Right renal pelvis (tissue), 4 donors: ENCODE measurements at places on chromosomes 4 and X. TPM values are rescaled to one million over a fixed set of nuclear protein-coding genes. Genes with fewer than 3 reads are reported as not detected.

- DNase-seq, result no peak
Observed at GRCh38 chr4:188930822-188931221, 791.6 kb downstream of the TRIML1 start.

The TCEAL7 gene
- polyA plus RNA-seq, result 48.3 TPM

GRCh38 chr4:184362396-184362795, 112.0 kb downstream of the IRF2 start:
- DNase-seq, result no peak

The TENT5D gene
- polyA plus RNA-seq, result not detected

DNA sequence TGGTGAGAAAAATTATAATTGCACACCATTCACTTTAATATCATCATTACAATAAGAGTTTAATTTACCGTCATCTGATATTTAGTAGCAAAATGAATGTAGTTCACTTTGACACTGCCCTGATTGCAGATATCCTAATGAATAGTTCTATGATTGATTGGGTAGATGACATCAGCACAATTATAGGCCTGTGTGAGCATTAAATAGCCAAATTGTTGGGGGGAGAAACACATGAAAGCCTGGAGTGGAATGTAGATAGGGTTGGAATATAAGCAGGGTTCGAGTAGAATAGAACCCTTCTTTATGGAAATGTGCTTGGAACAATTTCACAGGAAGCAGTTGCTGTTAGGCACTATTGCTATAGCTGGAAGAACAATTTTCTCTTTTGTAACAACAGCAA, 1526.2 kb downstream of the RPA4 start:
- no peak for DNase-seq

The CDKL2 gene
- polyA plus RNA-seq, result 13.5 TPM

DNA sequence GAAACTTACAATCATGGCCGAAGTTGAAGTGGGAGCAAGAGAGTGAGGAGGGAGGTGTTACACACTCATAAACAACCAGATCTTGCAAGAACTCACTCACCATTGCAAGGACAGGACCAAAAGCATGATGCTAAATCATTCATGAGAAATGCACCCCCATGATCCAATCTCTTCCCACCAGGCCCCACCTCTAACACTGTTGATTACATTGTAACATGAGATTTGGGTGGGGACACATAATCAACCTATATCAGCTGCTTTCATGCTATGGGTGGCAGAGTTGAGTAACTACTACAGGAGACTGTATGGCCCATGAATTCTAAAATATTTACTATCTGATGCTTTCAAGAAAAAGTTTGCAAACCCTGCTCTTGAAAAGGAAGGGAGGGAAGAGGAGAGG, 155.1 kb downstream of the DEFB131A start:
- no peak for DNase-seq

- DNase-seq, result no peak
Observed at GRCh38 chrX:149506349-149506748, 1.2 kb upstream of the IDS start.

DNA sequence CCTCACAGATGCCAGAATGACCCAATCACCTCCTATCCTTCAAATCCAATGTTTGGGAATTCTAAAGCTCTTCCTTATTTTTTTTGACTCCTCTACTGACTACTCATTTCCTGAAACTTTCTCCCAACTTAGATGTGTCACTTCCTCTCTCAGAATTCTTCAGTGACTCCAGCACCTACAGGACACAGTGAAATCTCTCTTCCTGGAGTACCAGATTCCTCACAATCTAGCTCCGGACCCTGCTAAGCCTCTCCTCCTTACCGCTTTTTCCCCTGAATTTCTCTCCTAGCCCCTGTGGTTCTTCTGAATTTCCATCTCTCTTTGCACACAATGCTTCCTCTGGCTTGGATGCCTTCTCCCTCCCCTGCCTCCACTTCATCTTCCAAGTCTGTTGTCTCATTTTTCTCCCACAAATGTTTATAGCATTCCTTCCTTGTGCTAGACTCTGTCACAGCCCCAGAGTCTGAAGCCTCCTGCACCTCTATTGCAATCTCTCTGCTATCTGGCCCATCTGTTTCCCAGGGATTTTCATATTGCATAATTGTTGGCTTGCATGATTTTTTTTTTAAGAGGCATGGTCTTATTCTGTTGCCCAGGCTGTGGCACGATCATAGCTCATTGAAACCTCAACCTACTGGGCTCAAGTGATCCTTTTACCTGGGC, 80.1 kb downstream of the ANAPC4 start:
- no peak for DNase-seq

DNA sequence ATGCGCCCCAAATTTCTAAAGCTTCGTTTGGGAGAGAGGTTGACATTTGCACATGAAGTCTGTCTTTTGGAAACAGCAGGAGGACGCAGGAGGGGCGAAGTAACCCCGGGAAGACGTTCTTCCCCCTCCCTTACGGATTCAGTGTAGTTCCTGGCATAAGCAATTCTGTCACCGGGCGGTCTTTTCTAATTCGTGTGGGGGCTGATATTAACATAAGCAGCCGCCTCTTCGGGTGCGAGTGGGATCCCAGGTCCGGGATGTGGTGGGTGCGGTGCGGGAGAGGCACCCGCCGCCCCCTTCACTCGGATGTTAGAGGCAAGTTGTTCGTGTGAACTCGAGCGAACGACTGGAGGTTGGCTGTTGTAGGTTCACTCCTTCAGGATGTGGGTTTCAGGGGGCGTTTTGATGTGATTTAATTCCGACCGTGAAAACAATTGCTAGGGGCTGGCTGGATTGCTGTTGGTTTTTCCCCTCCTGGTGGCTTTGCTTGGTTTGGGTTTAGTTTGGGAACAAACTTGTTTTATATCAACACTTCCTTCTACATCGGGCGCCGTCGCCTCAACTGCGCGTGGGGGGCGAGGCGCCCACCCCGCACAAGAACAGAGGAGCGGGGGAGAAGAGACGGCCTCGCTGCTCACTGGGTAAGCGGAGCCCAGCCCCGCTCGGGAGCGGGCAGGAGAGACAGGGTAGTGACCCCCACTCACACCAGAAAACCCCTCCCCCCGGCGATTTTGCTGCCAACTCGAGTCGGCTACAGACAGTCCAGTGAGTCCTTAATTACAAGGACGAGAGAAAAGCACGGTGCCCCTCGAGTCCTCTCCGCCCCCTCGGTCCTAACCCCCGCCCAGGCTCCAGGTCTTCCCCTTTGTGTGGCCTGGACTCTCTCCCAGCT, 2.9 kb upstream of the LEF1 start:
- DNase-seq, result no peak

DNA sequence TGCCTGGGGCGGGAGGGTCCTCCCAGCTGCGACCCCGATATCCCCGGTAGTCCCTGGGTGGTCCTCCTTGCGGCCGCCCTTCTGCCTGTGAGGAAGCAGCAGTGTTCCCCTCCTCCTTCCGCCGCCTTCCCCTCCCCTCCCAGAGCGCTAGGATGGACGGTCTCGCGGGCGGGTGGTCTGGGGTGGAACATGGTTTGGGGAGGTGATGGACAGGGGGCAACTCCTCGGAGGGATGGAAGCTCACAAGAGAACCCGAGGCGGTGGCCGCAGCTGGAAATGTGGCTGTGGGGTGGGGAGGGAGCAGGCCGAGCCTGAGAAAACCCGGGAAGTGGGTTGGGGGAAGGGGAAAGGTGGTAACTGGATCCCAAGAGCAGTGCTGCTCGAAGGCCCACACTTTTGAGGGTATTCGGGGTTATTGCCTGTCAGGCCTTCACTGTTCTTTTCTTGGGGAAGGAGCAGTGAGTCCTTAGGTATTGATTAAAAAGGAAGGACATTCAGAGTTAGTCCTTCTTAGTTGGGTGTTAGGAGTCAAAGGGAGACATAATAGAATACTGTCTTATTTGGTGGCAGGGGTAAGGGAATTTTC, 581 bp downstream of the UBE2K start:
- DNase-seq, result no peak
